Sciatic nerve (tissue), 2 donors: ENCODE measurements at places on chromosomes 16 and 17. TPM values are rescaled to one million over a fixed set of nuclear protein-coding genes. Genes with fewer than 3 reads are reported as not detected.

- DNase-seq, result peak; percentile 65
Measured at GRCh38 chr16:27314161-27314723, 468 bp downstream of the IL4R start.

- no peak for DNase-seq
Measured at GRCh38 chr17:77649717-77650211, 308.7 kb upstream of the TNRC6C start.

GRCh38 chr17:77054936-77055335, 85.8 kb upstream of the SEC14L1 start:
- DNase-seq, result no peak

- no peak for DNase-seq
Measured at GRCh38 chr16:12545297-12545610, 258.4 kb downstream of the CPPED1 start.

- peak; percentile 62 for DNase-seq
Measured at GRCh38 chr16:84505249-84506187, 1.1 kb upstream of the MEAK7 start.

GRCh38 chr16:1154291-1154886, 1.5 kb downstream of the CACNA1H start:
- DNase-seq, result no peak

- no peak for DNase-seq
Measured at GRCh38 chr16:87628940-87629339, 26.6 kb downstream of the JPH3 start.

DNA sequence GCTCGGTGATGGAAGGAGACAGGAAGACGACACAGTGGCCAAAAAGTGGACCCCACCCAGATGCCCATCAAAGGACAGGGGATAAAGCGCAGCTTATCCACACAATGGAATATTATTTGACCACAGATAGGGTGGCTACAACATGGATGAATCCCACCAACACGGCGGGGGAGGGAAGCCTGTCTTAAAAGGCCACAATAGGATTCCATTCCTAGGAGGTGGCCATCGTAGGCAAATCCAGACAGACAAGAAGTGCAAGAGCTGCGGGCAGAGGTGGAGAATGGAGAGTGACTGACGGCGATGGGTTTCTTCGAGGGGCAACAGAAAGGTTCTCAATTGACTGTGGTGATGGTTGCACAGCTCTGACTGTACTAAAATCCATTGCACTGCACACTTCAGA, 16.0 kb downstream of the SLC38A8 start:
- no peak for DNase-seq

DNA sequence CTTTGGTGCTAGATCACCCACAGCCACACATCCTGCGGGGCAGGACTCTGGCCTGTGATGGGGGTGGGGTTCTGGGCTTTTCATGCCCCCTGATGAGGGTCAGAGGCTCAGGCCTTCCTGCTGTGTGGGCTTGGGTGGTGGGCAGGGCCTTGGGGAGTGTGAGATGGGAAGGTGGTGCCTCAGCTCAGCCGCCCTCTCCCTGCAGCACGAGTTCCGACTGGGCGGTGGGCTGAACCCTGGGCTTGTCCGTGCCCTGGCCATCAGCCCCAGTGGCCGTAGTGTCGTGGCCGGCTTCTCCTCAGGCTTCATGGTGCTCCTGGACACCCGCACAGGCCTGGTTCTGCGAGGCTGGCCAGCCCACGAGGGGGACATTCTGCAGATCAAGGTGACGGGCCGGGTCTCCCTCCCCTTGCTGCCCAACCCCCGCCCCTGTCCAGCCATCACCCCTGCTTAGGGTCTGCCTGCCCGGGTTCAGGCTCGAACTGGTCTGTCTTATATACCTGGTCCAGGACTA, 6.8 kb upstream of the SERPINF2 start:
- DNase-seq, result no peak

DNA sequence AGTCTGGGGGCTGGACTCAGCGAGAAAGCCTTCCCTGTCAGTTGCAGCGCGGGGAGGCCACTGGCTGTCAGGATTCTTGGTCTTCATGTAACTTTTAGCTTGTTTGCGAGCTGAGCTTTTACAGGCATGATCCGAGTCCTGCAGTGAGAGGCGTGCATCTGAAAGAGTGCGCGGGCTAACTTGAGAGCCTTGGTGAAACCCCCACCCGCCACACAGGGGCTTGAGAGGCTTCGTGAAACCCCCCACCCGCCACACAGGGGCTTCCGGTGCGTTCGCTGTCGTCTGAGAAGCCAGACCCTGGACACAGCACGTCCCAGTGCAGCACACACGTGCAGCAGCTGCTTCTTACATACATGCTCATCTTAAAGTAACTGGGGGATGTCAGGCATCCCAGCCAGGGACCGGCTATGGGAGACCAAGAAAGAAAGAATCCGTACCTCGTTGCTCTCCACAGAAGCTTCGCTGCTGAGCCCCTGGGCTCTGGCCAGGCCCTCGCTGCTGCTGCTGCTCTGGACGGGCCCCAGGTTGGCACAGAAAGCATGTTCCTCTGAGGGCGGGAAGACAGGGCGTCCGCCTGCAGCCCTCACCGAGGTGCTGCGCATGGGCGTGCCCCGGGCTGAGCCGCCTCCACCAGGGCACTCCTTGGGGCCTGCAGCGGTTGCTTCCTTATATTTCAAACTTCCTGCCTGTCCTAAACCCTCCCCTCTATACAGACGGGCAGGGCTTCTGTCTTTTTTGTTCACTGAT, 7.8 kb downstream of the NUDT16L1 start:
- DNase-seq, result no peak

- peak; percentile 28 for DNase-seq
Measured at GRCh38 chr17:75647921-75648320, 14.7 kb downstream of the SMIM5 start.

DNA sequence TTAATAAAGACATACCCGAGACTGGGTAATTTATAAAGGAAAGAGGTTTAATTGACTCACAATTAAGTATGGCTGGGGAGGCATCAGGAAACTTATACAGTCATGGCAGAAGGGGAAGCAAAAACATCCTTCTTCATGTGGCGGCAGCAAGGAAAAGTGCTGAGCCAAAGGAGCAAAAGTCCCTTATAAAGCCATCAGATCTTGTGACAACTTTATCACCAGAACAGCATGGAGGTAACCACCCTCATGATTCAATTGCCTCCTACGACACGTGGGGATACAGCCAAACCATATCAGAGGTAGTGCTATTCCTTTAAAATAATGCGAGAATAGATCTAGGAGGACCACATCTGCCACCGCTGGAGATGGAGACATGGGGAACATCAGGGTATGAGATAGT, 9.0 kb downstream of the C16orf54 start:
- DNase-seq, result no peak

- DNase-seq, result no peak
Measured at GRCh38 chr16:72753881-72754280, 294.0 kb downstream of the ZFHX3 start.

DNA sequence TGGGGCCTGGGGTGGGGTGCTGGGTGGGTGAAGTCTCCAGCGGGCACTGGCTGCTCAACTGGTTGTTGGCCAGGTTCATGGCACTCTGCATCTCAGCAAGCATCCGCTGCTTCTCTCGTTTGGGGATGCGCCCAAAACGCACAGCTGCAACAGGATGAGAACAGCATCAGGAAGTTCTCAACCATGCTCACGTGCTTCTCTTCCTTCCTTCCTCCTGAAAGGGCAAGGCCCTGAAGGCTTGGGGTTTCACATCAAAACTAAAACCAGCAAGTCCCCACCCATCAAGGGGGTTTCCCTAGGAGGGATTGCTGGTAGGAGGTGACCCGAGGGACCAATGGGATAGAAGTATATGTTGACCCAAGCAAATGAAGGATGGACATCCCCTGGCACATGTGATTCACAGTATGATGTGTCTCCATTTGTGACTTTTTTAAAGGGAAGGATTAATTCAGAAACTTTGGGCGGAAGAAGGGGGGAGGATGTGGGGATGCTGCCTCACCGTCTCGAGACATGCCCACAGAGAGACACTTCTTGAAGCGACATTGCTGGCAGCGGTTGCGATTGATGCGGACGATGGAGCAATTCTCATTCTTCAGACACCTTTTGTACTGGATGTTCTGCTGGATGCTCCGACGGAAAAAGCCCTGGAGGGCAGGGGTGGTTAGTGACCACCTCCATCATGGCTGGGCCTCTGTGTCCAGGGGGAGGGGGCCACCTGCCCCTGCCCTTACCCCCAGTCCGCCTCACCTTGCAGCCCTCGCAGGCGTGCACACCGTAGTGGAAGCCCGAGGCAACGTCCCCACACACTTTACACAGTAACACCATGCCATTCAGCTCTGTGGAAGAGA, 4.2 kb downstream of the NR1D1 start:
- DNase-seq, result peak; percentile 74

GRCh38 chr16:77637940-77638339, 84.4 kb upstream of the NUDT7 start:
- DNase-seq, result no peak

GRCh38 chr17:48995974-48996721, 1.0 kb upstream of the IGF2BP1 start:
- DNase-seq, result no peak

GRCh38 chr17:8249621-8250500, 772 bp downstream of the PFAS start:
- DNase-seq, result no peak

DNA sequence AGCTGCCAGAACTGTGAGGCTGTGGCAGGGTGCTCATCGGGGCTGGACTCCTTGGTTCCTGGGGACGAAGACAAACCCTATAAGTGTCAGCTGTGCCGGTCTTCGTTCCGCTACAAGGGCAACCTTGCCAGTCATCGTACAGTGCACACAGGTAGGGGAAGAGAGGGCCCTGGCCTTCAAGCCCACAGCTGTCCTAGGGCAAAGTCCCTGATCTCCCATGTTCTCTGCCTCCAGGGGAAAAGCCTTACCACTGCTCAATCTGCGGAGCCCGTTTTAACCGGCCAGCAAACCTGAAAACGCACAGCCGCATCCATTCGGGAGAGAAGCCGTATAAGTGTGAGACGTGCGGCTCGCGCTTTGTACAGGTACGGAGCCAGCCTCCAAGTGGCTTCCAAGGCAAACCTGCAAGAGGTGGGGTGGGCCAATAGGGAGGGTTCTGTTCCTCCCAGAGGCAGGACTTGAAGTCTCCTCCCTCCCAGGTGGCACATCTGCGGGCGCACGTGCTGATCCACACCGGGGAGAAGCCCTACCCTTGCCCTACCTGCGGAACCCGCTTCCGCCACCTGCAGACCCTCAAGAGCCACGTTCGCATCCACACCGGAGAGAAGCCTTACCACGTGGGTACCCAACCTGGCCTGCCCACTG, 3.7 kb downstream of the BCL6B start:
- no peak for DNase-seq

DNA sequence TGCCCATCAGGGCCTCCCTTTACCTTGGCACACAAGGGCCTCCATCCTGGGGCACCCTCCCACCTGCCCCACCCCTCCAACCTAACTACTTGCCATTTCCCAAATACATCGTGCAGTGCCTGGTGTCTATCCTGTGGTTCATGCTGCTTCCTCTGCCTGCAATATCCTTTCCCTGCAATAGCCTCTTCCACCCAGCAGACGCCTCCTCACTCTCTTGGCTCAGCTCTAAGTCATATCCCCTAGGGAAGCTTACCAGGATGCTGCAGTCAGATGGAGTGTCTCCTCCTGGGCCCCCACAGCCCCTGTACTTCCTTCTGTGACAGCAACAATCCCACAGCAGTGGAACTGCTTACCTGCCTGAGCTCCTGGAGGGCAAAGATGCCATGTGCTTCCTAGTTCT, 36.7 kb downstream of the CCDC182 start:
- no peak for DNase-seq

GRCh38 chr16:15963307-15963910, 14.0 kb downstream of the ABCC1 start:
- DNase-seq, result no peak

GRCh38 chr16:59356709-59357108, 622.6 kb upstream of the GOT2 start:
- DNase-seq, result no peak

STX1B gene
- total RNA-seq, result 2.1 TPM

CA7 gene
- total RNA-seq, result not detected

IL21R gene
- total RNA-seq, result 1.7 TPM

EFNB3 gene
- 0.53 TPM for total RNA-seq

LPO gene
- total RNA-seq, result not detected

INCA1 gene
- 1.6 TPM for total RNA-seq

MAP3K14 gene
- total RNA-seq, result 19.1 TPM

ALOX15B gene
- total RNA-seq, result not detected

GPRC5C gene
- 62.9 TPM for total RNA-seq
